ENCODE measurements at places on chromosomes 1 and 21. TPM values are rescaled to one million over a fixed set of nuclear protein-coding genes. Genes with fewer than 3 reads are reported as not detected.

- no peaks in the 10 kb centered on the region for H3K36me3 ChIP-seq
- H3K4me3 ChIP-seq = no peak overlapping the region
- H3K27me3 ChIP-seq = no peaks in the 10 kb centered on the region
- DNase-seq = no peak
- no peak overlapping the region for H3K27ac ChIP-seq
Observed at GRCh38 chr1:94096797-94097549, 24.0 kb downstream of the ABCA4 start.

DNA sequence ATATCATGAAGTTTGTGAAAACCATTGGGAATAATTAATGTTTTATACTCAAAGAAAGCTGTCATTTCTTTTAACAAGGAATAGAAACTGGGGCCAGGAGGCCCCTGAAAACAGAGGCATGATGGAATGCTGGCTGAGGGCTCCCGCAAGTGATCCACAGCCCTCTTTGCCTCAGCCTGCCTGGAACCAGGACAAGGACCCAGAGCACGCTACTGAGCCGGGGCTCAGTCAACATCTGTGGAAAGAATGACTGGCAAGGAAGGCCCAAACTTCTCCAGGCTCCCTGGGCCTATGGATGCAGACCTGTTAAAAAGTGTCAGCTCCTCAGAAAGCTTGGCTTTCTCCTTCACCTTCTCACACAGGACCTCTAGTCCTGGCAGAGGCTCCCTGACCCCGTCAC, 32.6 kb downstream of the COLGALT2 start:
- H3K27ac ChIP-seq = no peak overlapping the region
- no peak overlapping the region for H3K4me3 ChIP-seq
- H3K36me3 ChIP-seq = no peaks in the 10 kb centered on the region
- H3K27me3 ChIP-seq = no peaks in the 10 kb centered on the region
- H3K4me1 ChIP-seq = no peaks in the 10 kb centered on the region

The KRTAP12-2 gene
- total RNA-seq = not detected

The GBP3 gene
- 54.1 TPM for total RNA-seq

All from CD4-positive, alpha-beta memory T cell (primary cell).